ENCODE measurements at places on chromosomes 6 and 20. TPM values are rescaled to one million over a fixed set of nuclear protein-coding genes. Genes with fewer than 3 reads are reported as not detected.

ABHD16B gene
- total RNA-seq = not detected

FOXS1 gene
- not detected for total RNA-seq

NRN1 gene
- total RNA-seq = 0.83 TPM

SRSF12 gene
- not detected for total RNA-seq

CABLES2 gene
- total RNA-seq = 1.0 TPM

JPH2 gene
- 0.50 TPM for total RNA-seq

CDK19 gene
- 10.1 TPM for total RNA-seq

TMC2 gene
- total RNA-seq = not detected

LINC00237 gene
- total RNA-seq = not detected

MACROD2 gene
- 0.50 TPM for total RNA-seq

TULP1 gene
- 0.17 TPM for total RNA-seq

CASS4 gene
- 12.4 TPM for total RNA-seq

RFX6 gene
- not detected for total RNA-seq

CDH22 gene
- total RNA-seq = not detected

PSORS1C2 gene
- not detected for total RNA-seq

LY6G6F gene
- not detected for total RNA-seq

TTLL9 gene
- total RNA-seq = 0.17 TPM

VSTM2L gene
- 5.3 TPM for total RNA-seq

MLN gene
- total RNA-seq = not detected

PCMTD2 gene
- 41.3 TPM for total RNA-seq

BPI gene
- total RNA-seq = not detected

SLC44A4 gene
- not detected for total RNA-seq

GRM1 gene
- under 0.01 TPM for total RNA-seq

RIPPLY2 gene
- total RNA-seq = 0.29 TPM

SLC32A1 gene
- total RNA-seq = not detected

LY6G5B gene
- total RNA-seq = 3.8 TPM

BTNL2 gene
- total RNA-seq = not detected

BFSP1 gene
- 2.3 TPM for total RNA-seq

SPATA25 gene
- 3.5 TPM for total RNA-seq

LST1 gene
- total RNA-seq = not detected

NQO2 gene
- total RNA-seq = 31.9 TPM

NFS1 gene
- total RNA-seq = 42.8 TPM
